Activated T-helper 1 cell treated with anti-CD3 and anti-CD28 coated beads, Interleukin-12 subunit alpha, Interleukin-12 subunit beta, Interleukin-2, Interleukin-4 antibody, amounts not matched to agents 30 ng/mL and 10 ng/mL and 1 ng/mL, durations not matched to agents 14 hours and 24 hours and 36 hours (primary cell): ENCODE measurements at places on chromosomes 3 and 15. TPM values are rescaled to one million over a fixed set of nuclear protein-coding genes. Genes with fewer than 3 reads are reported as not detected.
A peak's percentile ranks its signal among the peaks of the same experiment; 100 is the strongest.

CYP1A1 gene
- 0.29 and 0.37 TPM in 2 replicates for total RNA-seq

UCN2 gene
- total RNA-seq = 0.21 TPM in 1 of 2 replicates, not detected in the other

AADACL2 gene
- not detected in 2 replicates for total RNA-seq

PLA2G4E gene
- total RNA-seq = not detected in 2 replicates

JAGN1 gene
- 42.4 and 46.3 TPM in 2 replicates for total RNA-seq

UBXN7 gene
- 54.8 and 60.9 TPM in 2 replicates for total RNA-seq

KIF7 gene
- 2.4 and 2.7 TPM in 2 replicates for total RNA-seq

COLQ gene
- total RNA-seq = 0.65 and 0.96 TPM in 2 replicates

IGSF10 gene
- not detected in 2 replicates for total RNA-seq

TMC3 gene
- not detected in 2 replicates for total RNA-seq

XYLB gene
- 7.1 and 9.9 TPM in 2 replicates for total RNA-seq

- no peak for DNase-seq
- H3K4me1 ChIP-seq = peaks cover 10% of the 10 kb centered on the region
- H3K27ac ChIP-seq = no peak overlapping the region
- no peaks in the 10 kb centered on the region for H3K36me3 ChIP-seq
- no peak overlapping the region for H3K4me3 ChIP-seq
Observed at GRCh38 chr3:98778852-98779413, 15.8 kb downstream of the ST3GAL6 start.

DNA sequence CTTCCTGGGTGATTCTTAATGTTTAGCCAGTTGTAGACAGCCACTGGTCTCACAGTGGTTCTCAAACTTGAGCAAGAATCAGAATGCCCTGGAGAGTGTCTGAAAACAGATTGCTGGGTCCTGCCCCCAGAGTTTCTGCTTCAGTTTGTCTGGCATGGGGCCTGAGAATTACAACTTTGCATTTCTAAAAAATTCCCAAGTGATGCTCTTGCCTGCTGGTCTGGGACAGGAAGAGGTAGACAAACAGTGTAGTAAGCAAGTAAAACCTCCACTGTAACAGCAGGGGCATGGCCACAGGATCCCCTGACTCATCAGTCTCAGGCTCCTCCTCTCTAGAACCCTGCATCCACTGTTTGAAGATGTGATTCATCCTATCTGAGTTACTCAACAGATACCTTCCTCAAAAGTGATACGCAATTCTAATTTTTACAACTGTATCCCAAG, 36.5 kb downstream of the DZIP1L start:
- no peaks in the 10 kb centered on the region for H3K36me3 ChIP-seq
- no peak overlapping the region for H3K4me3 ChIP-seq
- H3K27ac ChIP-seq = no peak overlapping the region
- H3K4me1 ChIP-seq = peaks cover 25% of the 10 kb centered on the region
- DNase-seq = no peak
- H3K27me3 ChIP-seq = peaks cover 10% of the 10 kb centered on the region

DNA sequence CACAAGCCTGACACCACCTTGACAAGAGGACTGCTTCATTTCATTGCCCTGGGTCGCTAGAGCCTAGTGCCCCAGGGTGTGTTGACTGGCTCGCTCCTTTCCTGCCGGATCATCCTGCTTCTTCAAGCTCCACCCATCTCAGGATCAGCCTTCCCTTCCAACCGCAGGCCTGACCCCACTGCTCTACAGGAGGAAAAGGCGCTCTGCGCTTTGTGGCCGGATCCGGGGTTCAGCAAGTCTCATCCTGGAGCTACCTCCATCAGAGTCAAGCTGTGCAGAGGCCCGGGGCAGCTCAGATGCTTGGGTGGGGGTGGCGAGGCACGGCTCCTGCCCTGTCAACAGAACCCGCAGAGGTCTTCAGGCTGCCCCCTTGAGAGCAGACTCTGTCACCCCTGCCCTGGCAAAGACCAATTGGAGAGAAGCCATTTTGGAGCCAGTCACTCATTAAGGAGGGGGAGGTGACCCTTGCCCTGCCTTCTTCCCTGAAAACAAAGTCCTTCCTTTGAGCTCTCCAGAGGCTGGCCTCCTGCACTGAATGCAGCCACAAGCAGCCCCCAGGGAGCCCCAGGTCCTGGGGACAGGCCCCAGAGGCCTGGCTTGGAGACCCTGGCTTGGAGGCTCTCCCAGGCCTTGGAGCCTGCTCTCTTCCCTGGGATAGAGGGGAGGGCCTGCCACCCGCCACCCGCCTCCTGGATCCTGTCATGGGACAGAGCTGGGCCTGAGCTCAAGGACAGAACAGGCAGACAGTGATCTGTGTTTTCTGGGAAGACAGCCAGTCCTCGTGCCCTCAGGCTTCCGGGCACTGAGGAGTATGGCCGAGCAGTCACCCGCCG, 80.3 kb downstream of the CPN2 start:
- no peak overlapping the region for H3K4me3 ChIP-seq
- no peaks in the 10 kb centered on the region for H3K36me3 ChIP-seq
- H3K27ac ChIP-seq = no peak overlapping the region
- H3K27me3 ChIP-seq = peaks cover 15% of the 10 kb centered on the region
- H3K4me1 ChIP-seq = peaks cover 14% of the 10 kb centered on the region
- DNase-seq = no peak

GRCh38 chr15:82945326-82945725, 7.2 kb downstream of the HOMER2 start:
- no peaks in the 10 kb centered on the region for H3K4me1 ChIP-seq
- no peak for DNase-seq
- H3K27ac ChIP-seq = no peak overlapping the region
- H3K36me3 ChIP-seq = no peaks in the 10 kb centered on the region
- no peak overlapping the region for H3K4me3 ChIP-seq

DNA sequence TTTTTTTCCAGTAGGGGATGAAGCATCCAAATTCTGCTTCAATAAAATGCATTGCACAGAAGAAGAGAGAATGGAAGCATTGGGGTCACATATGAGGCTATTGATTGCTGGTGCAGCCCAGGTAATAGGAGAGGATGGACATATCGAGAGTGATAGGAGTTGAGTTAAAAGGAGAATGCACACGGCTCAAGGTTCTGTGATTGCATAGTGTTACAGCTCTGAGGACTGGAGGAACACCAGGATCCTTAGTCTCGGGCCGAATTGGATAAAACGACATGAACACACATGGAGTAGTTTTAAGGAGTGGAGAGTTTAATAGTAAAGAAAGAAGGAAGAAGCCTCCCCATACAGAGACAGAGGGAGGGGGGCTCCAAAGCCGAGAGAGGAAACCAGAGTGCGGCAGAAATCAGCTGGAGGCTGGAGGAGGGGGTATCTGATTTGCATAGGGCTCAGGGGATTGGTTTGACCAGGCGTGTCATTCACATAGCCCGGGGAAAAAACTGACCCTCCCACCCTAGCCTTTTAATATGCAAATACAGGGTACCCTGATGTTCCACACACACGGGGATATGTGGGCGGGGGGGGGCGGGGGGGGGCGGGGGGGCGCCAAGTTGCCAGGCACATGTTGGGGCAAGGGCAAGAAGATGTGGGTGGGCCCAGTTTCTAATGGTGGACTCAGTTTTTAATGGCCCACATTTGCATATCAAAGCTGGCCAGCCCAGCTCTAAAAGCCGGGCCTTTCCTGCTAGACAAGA, 156.9 kb downstream of the AGBL1 start:
- H3K4me3 ChIP-seq = no peak overlapping the region
- no peak overlapping the region for H3K27ac ChIP-seq
- H3K4me1 ChIP-seq = peaks cover 5% of the 10 kb centered on the region
- DNase-seq = no peak

DNA sequence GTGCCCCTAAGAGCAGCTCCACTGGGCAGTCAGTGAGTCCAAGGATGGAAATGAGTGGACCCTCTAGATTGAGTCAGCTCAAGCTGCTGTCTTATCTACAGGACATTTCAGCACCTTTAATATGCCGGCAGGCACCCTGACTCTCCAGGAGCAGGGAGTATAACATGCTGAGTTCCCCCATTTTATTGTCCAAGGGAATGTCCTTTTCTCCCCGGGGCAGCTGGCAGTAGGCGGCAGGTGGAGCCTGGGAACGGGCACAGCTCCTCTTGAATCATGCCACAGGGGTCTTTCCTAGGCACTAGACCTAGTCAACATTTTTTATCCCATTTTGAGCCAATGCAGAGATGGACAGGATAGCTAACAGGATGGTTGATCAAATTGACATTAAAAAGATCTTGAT, 14.8 kb downstream of the WNT7A start:
- peak overlapping the region; percentile 41 for H3K27ac ChIP-seq
- peaks cover 36% of the 10 kb centered on the region for H3K4me1 ChIP-seq
- DNase-seq = no peak

- H3K4me1 ChIP-seq = no peaks in the 10 kb centered on the region
- H3K36me3 ChIP-seq = no peaks in the 10 kb centered on the region
- H3K4me3 ChIP-seq = no peak overlapping the region
- no peak overlapping the region for H3K27ac ChIP-seq
- peaks cover 12% of the 10 kb centered on the region for H3K27me3 ChIP-seq
- DNase-seq = no peak
Observed at GRCh38 chr15:31086344-31086743, 15.2 kb downstream of the TRPM1 start.

GRCh38 chr3:186099178-186099577, 9.7 kb downstream of the ETV5 start:
- peaks cover 5% of the 10 kb centered on the region for H3K4me1 ChIP-seq
- no peak overlapping the region for H3K4me3 ChIP-seq
- H3K27me3 ChIP-seq = peaks cover 71% of the 10 kb centered on the region
- DNase-seq = no peak
- peaks cover 2% of the 10 kb centered on the region for H3K36me3 ChIP-seq

GRCh38 chr3:190619761-190620160, 105.9 kb downstream of the IL1RAP start:
- DNase-seq = no peak
- no peak overlapping the region for H3K4me3 ChIP-seq
- peaks cover 50% of the 10 kb centered on the region for H3K36me3 ChIP-seq
- H3K27me3 ChIP-seq = no peaks in the 10 kb centered on the region
- peaks cover 98% of the 10 kb centered on the region for H3K4me1 ChIP-seq

DNA sequence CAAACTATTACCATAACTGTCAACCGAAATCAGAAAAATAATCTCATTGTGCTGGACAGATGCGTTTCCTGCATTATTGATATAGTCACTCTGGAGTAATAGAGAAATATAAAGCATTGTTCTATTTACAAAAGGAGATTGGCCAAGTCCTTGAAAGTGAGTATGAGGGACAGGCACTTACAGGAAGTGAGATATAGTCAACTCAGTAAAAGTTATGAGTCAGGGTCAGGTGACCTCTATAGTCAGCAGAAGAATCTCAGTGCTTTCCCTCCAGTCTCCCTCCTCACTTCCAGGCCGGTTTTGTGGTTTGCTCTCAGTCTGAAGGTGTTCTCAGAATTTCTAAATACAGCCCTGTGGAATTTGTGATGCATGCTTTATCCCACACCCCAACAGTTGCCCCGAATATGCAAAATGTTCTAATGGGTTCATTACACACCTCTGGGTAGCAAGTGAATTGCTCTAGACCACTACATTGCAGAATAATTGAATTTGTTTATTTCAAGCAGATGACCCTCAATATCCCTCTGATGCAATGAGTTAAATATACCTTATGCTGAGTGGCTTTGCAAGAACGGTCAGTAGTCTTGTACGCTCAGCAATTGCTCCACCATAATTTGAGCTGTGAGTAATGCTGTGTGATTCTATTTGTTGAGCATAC, 787.7 kb downstream of the MCTP2 start:
- H3K4me1 ChIP-seq = peaks cover 9% of the 10 kb centered on the region
- no peak overlapping the region for H3K4me3 ChIP-seq
- no peak overlapping the region for H3K27ac ChIP-seq
- no peaks in the 10 kb centered on the region for H3K36me3 ChIP-seq

- no peak overlapping the region for H3K4me3 ChIP-seq
- peaks cover 21% of the 10 kb centered on the region for H3K27me3 ChIP-seq
- H3K36me3 ChIP-seq = no peaks in the 10 kb centered on the region
- no peaks in the 10 kb centered on the region for H3K4me1 ChIP-seq
Observed at GRCh38 chr3:30189900-30190299, 416.5 kb upstream of the TGFBR2 start.

- H3K27ac ChIP-seq = no peak overlapping the region
- H3K27me3 ChIP-seq = peaks cover 43% of the 10 kb centered on the region
- DNase-seq = no peak
- H3K4me1 ChIP-seq = peaks cover 11% of the 10 kb centered on the region
- peaks cover 10% of the 10 kb centered on the region for H3K36me3 ChIP-seq
- no peak overlapping the region for H3K4me3 ChIP-seq
Observed at GRCh38 chr3:127625821-127626220, 3.2 kb upstream of the PODXL2 start.

- H3K4me3 ChIP-seq = peak overlapping the region; percentile 86
- DNase-seq = no peak
- peak overlapping the region; percentile 77 for H3K27ac ChIP-seq
- peaks cover 40% of the 10 kb centered on the region for H3K27me3 ChIP-seq
Observed at GRCh38 chr3:179450261-179450701, 989 bp downstream of the GNB4 start.

DNA sequence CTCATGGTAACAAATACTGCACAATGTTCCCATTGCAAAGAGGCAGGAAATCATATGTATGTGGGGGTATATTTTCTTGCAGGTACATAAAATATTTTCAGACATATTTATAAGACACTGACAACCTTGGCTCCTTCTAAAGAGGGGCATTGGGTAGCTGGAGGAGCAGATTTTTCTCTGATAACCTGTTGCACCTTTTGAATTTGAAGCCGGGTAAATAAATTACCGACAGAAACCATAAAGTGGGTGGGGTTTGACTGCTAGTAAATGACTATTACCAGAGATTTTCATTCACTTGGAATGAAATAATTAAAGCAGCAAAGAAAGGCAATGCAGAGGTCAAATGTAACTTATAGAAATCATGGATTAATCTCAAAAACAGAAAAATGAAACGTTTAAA, 19.2 kb downstream of the LHFPL4 start:
- no peaks in the 10 kb centered on the region for H3K4me1 ChIP-seq
- peaks cover 10% of the 10 kb centered on the region for H3K27me3 ChIP-seq
- DNase-seq = no peak
- H3K27ac ChIP-seq = no peak overlapping the region
- no peak overlapping the region for H3K4me3 ChIP-seq
- no peaks in the 10 kb centered on the region for H3K36me3 ChIP-seq

- no peak overlapping the region for H3K27ac ChIP-seq
- no peaks in the 10 kb centered on the region for H3K36me3 ChIP-seq
- H3K27me3 ChIP-seq = no peaks in the 10 kb centered on the region
- no peak for DNase-seq
Observed at GRCh38 chr3:127706785-127707351, 34.1 kb downstream of the ABTB1 start.

DNA sequence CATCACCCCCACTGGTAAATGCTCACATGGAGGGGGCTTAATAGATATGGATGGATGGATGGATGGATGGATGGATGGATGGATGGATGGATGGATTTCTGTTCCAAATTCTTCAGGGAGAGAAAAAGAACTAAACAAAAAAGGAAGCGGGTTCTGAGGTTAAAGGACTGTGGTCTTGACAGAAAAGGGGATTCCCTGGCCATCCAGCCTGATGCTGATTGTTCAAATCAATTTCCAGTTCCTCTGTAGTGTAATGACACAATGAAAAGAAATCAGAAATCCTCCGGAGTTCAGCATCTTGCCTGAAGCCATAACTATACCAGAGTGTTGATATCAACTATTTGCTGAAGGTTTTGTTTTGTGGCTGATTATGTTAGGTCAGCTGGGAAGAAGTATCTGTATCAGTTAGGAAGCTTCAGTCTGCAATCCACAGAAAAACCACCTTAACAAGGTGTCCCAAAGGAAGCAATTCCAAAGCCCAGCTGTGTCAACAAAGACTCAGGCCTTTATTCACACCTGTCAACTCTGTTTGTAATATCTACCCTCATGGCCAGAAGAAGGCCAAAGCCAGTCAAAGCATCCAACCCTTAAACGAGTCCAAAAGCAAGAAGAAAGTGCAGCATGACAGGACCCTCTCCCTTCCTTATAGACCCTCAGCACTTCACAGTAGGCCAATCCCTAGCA, 24.5 kb upstream of the RASA2 start:
- no peaks in the 10 kb centered on the region for H3K27me3 ChIP-seq
- no peak overlapping the region for H3K4me3 ChIP-seq
- H3K27ac ChIP-seq = no peak overlapping the region
- H3K36me3 ChIP-seq = peaks cover 1% of the 10 kb centered on the region
- H3K4me1 ChIP-seq = peaks cover 25% of the 10 kb centered on the region
